Activated CD8-positive, alpha-beta T cell treated with anti-CD3 and anti-CD28 coated beads for 36 hours (primary cell): ENCODE measurements at places on chromosomes 11 and 22. TPM values are rescaled to one million over a fixed set of nuclear protein-coding genes. Genes with fewer than 3 reads are reported as not detected.

TRIM51 gene
- not detected for total RNA-seq

P2RX6 gene
- total RNA-seq: 0.22 TPM

DGCR6 gene
- total RNA-seq: 1.4 TPM

SEPTIN5 gene
- total RNA-seq: 1.3 TPM

HIC2 gene
- total RNA-seq: 3.8 TPM

FIBIN gene
- total RNA-seq: not detected

PARVG gene
- total RNA-seq: 76.9 TPM

CTSW gene
- total RNA-seq: 124 TPM

GRCh38 chr11:60854847-60855725, 664 bp downstream of the PTGDR2 start:
- no peak for DNase-seq

GRCh38 chr11:119999220-119999619, 138.7 kb downstream of the TRIM29 start:
- DNase-seq: no peak

DNA sequence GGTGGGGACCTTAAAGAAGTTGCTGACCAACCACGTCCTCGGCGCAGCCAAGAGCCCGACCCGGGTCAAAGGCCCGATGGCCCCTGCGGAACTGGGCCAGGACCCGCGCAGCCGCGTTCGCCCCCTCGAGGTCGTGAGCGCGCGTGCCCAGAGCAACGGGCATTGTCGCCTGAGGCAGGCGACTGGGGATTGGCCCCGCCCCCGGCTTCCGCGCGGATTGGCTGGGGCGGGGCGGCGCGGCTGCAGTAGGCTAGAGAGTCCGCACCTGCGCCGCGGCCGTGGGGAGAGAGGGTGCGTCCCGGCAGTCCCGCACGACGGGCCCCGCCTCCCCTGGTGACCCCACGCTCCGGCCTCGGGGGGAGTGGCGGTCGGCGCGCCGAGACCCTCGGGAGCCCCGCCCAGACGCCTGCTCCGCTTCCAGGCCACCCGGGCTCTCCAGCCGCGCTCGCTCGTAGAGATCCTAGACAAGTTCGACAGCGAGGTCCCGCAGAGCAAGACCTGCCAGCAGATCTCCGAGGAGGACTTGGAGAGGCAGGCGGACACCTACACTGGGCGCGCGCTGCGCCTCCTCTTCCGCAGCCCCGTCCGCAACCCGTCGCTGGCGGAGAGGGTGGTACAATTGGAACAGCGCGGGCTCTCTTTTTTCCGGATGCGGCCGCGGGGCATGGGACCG, 8.3 kb upstream of the PPIL2 start:
- DNase-seq: peak; percentile 83

DNA sequence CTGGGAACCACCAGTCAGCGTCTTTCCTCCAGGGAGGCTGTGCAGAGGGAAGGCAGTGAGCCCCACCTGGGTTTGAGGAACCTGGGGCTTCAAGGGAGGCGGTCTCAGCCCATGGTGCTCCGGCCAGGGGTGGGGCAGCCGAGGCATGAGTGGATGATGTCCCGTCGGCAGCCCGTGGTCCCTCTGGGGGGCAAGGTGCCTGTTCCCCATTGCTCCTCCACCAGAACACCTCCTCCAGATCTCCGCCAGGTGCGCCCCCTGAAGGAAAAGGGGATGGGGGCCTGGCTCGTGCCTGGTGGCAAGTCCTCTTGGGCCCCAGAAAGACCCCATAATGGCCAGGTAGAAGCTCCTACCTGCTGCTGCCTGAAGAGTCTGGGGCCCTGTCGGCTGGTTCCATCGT, 94.1 kb downstream of the KCNQ1 start:
- DNase-seq: no peak

DNA sequence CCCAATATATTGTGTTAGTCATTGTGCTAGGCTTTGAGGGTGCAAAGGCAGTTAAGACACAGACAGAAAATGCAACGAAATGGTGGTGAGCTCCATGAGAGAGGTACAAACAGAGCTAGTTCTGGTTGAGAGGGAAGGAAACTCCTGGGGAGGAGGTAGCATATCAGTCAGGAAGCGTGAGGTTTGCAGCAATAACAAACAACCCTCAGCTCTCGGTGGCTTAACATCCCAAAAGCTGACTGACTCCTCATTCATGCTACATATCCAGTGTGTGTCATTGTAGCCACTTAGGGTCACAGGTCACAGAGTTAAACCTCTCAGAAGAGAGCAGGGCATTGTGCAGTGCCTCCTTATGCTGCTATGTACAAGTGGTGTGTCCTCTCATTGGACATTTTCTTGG, 1.7 kb upstream of the ST14 start:
- no peak for DNase-seq

- DNase-seq: peak; percentile 89
These were observed 7.7 kb downstream of the LPXN start for GRCh38 chr11:58567889-58568512.

- no peak for DNase-seq
These were observed 20.6 kb upstream of the PRDM10 start for GRCh38 chr11:130023204-130023603.

- DNase-seq: no peak
These were observed 3.7 kb downstream of the POLR2L start for GRCh38 chr11:838441-839279.

- DNase-seq: no peak
These were observed 11.0 kb downstream of the OR51E1 start for GRCh38 chr11:4654635-4655369.

GRCh38 chr11:122154227-122154626, 38.2 kb upstream of the BLID start:
- no peak for DNase-seq

DNA sequence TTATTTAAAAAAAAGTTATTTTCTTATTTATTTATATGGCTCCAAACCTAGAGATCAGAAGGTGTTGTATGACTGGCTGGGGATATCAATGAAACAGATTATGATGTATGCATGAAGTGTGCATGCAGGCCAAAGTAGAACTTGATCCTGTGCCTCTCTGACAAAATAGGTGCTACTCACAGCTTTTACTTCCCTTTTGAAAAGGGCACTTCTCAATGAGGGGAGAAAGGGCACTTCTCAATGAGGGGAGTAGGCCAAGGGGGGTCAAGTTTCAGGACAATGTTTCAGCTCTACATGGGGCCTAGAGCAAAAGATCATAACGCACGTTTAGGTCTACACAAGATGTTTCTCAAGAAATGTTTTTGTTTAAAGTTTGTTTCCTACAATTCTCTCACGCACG, 397.5 kb downstream of the ETS1 start:
- no peak for DNase-seq

DNA sequence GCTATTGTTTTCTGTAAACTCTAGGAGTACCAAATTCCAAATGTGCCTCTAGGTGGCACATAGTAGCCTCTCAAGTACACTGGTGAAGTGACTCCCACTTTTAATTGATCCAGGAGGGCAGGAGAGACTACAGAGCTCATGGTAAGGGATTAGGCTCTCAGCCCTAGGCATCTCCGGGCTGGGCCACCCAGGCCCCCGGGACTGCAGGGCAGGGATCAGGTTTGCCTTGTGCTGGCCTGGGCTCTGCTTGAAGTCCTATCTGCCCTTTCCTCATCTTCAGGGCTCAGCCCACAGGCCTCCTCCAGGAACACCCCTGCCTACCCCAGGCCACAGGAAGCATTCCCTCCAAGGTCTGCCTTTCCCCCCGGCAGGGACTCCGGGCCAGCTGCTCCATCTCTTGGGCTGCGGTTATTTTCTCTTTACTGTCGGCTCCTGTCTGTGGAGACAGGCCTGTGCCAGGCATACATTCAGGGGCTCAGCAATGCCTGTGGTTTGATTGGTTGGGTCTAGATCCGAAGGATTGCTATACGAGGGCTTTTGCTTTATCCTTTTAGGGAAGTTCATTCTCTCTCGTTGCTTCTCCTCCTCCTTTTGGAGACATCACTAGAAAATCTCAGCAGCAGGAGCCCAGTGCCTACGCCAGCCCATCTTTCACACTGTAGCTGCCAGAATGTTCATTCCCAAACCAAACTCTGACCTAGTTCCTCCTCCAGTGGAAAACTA, 32.8 kb downstream of the PARVA start:
- no peak for DNase-seq

DNA sequence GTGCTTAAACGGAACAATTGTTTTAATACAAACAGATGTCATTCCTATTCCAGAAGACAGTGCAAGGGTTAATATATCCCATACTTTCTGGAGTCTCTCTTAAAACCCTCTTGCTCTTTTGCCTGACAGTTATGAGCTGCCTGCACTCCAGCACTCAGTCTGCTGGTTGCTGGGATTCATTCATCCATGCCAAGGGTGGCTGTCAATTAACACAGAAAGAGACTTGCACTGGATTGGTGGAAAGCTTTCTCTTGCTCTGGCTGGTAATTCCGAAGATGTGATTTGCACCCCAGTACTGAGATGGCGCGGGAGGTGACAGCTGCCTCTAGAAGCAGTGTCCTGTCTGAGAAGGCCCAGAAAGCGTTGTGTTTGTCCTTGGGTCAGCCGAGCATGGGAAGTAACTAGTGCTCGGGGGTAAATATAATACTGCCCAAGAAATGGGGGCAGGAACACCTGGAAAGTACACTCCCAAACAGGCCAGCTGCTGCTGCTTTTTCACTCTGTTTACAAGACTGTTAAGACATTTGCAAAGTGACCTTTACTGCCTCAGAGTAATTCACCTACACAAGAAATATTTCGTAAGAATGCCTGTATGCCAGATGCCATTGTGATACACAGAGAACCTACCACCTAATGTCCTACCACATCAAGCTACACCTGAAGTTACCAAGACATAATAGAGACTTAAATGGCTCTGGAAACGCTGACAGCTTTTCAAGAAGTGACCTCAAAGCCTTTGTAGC, 20.5 kb downstream of the SCUBE2 start:
- no peak for DNase-seq

DNA sequence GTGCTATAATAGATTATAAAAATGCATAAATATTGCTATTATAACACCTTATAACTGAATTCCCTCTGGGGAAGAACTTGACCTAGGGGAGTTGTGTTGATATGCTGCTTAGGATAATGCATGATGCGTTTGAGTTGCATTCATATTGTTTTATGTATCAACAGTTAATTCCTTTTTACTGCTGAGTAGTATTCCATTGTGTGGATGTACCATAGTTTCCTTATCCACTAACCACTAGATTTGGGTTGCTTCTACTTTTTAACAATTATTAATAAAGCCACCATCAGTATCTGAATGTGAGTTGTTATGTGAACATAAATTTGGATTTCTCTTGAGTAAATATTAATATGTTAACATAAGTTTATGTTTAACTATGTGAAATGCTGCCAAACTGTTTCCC, 19.7 kb upstream of the LRRC4C start:
- DNase-seq: no peak

DNA sequence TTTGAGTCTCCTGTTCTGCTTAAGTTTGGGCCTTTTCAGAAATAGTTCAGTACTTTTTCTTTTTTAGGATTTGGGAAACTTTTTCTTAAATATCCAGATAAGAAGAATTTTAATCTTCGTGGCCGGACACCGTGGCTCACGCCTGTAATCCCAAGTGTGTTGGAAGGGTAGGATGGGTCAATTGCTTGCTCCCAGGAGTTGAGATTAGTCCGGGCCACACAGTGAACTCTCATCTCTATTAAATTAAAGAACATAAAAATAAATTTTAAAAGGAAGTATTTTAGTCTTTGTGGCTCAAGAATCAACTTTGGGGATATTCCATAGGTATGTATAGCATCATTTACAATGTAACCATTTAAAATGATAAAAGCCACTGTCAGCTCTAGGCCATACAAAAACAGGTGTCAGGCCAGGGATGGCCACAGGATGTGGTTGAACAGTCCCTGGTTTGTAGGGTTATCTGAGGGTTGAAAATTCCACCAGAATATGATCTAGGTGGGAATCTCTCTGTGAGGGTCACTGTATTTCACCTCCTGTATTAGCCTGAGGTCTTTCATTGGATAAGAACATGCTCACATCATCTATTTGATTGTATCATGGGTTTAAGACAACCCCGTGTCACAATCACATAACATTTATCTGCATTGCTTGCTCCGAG, 115.6 kb downstream of the GGTLC2 start:
- DNase-seq: no peak

DNA sequence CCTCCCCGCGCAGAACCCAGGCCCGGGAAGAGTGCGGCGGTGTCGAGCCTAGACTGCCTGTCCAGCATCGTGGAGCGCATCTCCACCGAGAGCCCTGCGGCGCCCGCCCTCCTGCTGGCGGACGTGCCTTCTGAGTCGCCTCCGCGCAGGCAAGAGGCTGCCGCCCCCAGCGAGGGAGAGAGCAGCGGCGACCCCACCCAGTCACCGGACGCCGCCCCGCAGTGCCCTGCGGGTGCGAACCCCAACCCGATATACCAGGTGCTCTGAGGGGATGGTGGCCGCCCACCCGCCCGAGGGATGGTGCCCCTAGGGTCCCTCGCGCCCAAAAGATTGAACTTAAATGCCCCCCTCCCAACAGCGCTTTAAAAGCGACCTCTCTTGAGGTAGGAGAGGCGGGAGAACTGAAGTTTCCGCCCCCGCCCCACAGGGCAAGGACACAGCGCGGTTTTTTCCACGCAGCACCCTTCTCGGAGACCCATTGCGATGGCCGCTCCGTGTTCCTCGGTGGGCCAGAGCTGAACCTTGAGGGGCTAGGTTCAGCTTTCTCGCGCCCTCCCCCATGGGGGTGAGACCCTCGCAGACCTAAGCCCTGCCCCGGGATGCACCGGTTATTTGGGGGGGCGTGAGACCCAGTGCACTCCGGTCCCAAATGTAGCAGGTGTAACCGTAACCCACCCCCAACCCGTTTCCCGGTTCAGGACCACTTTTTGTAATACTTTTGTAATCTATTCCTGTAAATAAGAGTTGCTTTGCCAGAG, 2.0 kb downstream of the MYOD1 start:
- no peak for DNase-seq

GRCh38 chr11:128502726-128503125, 84.6 kb downstream of the ETS1 start:
- DNase-seq: no peak

DNA sequence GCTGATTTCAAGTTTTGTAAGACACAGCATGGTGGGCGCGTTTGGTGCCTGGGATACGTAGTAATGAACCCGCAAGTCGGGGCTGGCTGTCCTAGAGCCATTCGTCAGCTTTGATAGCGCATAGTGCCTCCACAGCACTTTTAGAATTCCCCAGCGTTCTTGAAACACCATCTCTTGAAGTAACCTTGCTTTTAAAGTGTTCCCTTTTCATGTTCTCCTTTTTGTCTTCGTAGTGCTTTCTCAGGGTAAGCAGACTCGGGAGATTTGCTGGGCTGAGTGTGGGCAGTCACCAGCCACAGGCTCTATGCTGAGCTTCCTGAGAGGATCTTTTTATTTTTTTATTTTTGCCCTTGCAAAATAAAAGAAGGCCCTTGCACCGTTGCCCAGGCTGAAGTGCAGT, 39.6 kb upstream of the CTTN start:
- DNase-seq: no peak

DNA sequence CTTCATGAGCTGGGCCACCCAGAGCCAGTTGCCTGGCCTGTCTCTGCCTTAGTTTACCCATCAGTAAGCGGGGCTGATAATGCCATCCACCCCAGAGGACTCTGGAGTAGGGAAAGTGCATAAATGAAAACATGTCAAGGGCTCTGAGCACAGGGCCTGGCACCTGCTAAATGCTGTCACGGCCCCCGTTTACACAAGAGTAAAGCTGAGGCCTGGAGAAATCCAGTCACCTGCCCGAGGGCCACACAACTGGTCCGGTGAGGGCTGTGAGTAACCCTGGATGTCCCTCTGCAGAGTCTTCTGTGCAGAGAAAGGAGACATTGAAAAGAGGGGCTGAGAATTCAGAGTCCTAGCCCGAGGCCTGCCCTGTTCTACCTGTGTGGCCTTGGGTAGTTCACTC, 110.6 kb upstream of the ANO1 start:
- DNase-seq: no peak
